Upper lobe of right lung (tissue), 1 donor: ENCODE measurements at places on chromosomes 7 and 10. TPM values are rescaled to one million over a fixed set of nuclear protein-coding genes. Genes with fewer than 3 reads are reported as not detected.

The CACNB2 gene
- 4.2 TPM for total RNA-seq

The EEPD1 gene
- total RNA-seq = 9.9 TPM

The ZNF32 gene
- 32.3 TPM for total RNA-seq

The GPR85 gene
- total RNA-seq = 2.9 TPM

The SGCE gene
- 74.1 TPM for total RNA-seq

The HIF1AN gene
- 36.8 TPM for total RNA-seq

The PDZD8 gene
- 38.7 TPM for total RNA-seq

The CYP3A7 gene
- total RNA-seq = 1.6 TPM

The SUGCT gene
- 4.1 TPM for total RNA-seq

The CNPY1 gene
- not detected for total RNA-seq

The SEMA3D gene
- 13.6 TPM for total RNA-seq

The MKI67 gene
- 2.1 TPM for total RNA-seq

The PRKRIP1 gene
- total RNA-seq = 21.9 TPM

The CHAT gene
- total RNA-seq = not detected

The FAM149B1 gene
- total RNA-seq = 18.6 TPM

The SYPL1 gene
- total RNA-seq = 92.4 TPM

The TMEM196 gene
- total RNA-seq = not detected

The TMEM236 gene
- 5.0 TPM for total RNA-seq

The CDK14 gene
- total RNA-seq = 47.2 TPM

The PNLIPRP3 gene
- total RNA-seq = 0.20 TPM

The ST8SIA6 gene
- total RNA-seq = 13.9 TPM

The HNRNPA2B1 gene
- total RNA-seq = 343 TPM

The URGCP gene
- total RNA-seq = 29.1 TPM

The TMEM229A gene
- total RNA-seq = not detected

The ZDHHC16 gene
- 63.2 TPM for total RNA-seq
